ENCODE measurements at places on chromosomes 4 and X.
A peak's percentile ranks its signal among the peaks of the same experiment; 100 is the strongest.

DNA sequence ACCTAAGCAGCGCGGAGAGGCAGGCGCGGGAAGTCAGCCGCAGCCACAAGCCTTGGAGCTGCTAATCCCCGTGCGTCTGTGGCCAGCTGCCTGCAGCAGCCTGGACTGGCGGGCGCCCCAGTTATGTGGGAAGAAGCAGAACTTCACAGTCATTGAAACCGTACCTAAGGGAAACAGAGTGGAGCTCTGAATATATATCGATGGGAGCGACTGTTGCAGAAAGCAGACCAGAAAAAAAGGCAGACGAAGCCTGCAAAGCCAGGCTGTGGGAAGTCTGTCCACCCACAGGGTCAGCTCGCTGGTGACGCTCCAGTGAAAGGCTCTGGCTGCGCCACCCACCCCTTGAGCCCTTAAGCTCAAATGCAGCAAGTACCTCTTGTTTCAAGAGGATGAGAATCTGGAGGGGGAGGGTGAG, 24.7 kb downstream of the KCNE5 start:
- DNase-seq: no peak

- DNase-seq: no peak
Observed at GRCh38 chrX:9794495-9794894, 8.3 kb downstream of the SHROOM2 start.

- DNase-seq: no peak
Observed at GRCh38 chr4:4675641-4676040, 133.8 kb upstream of the STX18 start.

- no peak for DNase-seq
Observed at GRCh38 chrX:153845842-153846241, 15.5 kb upstream of the PDZD4 start.

DNA sequence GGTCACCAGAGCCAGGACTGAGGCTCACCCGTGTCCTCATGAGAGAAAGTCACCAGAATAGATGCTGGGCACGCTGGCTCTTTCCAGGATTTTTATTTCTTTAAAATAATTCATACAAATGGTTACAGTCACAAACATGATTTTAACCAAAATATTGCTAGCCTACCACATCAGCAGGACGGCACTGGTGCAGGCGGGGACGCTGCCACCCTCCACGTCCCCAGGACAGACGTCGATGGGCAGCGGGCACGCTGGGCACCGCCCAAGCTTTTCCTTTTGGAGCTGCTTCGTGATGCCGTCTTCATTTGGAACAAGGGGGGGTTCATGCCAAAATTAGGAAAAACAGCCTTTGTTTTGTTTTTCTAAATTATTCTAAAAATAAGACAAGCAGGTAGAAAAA, 37.6 kb downstream of the CTBP1 start:
- no peak for DNase-seq

- no peak for DNase-seq
Observed at GRCh38 chr4:80075995-80076675, 3.1 kb upstream of the ANTXR2 start.

GRCh38 chrX:130714135-130714534, 188.9 kb downstream of the ENOX2 start:
- DNase-seq: no peak

DNA sequence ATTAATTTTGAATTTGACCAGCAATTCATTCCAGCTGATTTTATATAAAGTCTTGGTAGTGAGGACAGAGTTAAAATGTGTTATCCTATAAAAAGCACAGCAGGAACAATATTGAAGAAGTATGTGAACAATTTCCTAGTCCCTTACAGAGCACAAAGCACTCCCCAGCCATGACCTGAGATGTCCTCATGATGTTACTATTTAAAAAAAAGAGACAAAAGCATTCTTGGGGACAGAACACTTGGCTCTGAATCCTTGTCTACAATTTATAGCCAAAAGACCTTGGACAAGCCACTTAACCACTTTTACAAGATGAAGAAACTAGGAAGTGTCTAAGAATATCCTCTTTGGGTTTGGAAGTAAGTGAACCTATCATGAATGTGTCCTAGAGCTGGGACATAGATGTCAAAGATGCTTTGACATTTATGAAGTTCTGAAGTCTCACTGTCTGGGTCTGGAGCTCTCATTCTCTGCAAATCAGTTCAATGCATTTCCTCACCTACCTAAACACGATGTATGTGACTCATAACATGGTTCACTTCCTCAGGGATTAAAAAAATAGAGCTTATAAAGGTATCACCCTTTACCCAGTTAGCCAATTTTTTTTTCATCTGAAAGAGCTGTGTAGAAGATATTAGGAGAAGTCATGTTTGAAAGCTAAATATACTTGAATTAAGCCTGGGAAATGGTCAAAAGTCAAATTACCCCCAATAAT, 61.4 kb downstream of the IGFBP7 start:
- no peak for DNase-seq

DNA sequence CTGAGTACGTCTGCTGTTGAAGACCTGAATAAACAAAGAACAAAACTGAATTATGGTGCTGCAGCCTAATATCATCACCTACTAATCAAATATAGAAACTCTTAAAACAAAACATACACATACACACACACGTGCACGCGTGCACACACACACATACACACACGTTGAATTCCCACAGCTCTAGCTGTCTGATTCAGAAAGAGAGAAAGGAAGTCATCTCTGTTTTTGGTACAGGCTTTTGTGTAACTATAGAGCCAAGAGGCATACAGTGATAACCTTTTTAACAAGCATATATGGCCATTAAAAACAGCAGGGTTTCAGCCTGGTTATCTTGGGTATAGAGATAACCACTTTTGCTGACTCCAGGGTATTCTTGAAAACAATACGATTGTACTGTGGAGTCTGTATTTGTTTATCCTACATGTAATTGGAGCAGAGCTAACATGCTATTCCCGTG, 823.2 kb downstream of the CCSER1 start:
- peak; percentile 24 for DNase-seq

- no peak for DNase-seq
Observed at GRCh38 chr4:2843941-2844584, 419 bp downstream of the ADD1 start.

DNA sequence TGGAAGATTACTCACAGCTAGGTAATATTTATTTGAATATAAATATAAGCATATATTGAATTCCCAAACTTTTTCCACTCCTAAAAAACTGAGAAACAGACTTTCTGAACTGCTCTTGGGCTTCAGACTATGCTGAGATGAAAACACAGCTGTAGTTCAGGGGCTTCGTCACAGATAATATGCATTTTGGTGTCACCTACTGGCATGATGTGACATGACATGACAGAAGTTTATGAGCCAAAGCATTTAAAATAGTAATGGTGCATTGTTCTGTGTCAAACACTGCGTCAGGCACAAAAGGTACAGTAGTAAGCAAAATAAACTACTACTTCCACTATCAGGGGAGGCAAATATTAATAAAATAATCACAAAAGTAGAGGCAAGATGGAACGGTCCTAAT, 171.3 kb downstream of the BTC start:
- DNase-seq: no peak

- DNase-seq: no peak
Observed at GRCh38 chrX:55072286-55072685, 2.5 kb upstream of the PAGE2B start.

- no peak for DNase-seq
Observed at GRCh38 chrX:67727576-67727975, 183.8 kb downstream of the AR start.

DNA sequence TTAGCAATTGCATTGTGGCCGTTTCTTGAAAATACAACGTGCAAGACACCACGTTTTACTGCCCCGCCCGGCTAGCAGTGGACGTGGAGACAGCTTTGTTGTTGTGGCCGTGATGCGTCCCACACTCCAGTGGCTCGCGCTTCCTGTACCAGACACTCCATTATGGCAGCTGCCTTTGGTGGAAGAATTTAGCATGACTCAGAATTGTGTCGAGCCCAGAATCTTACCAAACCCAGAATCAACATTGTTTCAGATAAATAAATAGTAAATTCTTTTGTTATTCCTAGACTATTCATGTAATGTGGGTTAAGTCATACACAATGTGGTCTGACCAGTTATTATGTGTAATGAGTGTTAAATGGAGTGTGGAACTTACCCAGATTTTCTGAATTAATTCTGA, 25.3 kb upstream of the S100P start:
- DNase-seq: no peak

DNA sequence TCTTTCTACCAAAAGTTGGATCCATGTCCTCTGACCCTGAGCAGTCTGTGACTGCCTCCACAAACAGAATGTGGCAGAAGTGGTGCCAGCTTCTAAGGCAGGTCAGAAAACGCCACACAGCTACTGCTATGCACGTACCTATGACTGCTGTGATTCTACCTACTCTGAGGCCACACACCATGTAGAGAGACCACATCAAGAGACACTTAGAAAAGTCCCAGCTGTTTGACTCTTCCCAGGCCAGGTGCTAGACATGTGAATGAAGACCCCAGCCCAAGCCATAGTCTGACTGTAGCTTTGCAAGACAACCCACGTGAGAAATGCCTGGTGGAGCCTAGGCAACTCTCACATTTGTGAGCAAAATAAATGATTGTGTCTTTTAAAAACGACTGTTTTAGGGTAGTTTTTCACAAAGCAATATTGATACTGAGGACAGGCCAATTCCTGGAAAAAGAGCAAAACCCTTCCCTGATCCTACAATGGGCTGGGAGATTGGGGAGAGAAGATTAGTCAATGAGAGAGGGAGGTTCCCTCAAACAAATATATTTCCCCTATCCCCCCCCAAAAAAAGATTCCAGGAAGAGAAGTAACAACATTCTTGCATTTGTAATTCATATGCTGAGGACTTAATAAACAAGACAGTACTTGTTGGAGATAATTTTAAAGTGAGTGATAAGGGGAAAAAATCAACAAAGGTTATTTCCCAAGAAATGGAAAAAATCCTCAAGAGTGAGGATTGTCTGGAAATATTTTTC, 33.3 kb downstream of the FRYL start:
- DNase-seq: no peak

GRCh38 chrX:72308566-72309296, 3.0 kb upstream of the CITED1 start:
- no peak for DNase-seq

- DNase-seq: no peak
Observed at GRCh38 chr4:2411786-2412510, 6.5 kb downstream of the ZFYVE28 start.

DNA sequence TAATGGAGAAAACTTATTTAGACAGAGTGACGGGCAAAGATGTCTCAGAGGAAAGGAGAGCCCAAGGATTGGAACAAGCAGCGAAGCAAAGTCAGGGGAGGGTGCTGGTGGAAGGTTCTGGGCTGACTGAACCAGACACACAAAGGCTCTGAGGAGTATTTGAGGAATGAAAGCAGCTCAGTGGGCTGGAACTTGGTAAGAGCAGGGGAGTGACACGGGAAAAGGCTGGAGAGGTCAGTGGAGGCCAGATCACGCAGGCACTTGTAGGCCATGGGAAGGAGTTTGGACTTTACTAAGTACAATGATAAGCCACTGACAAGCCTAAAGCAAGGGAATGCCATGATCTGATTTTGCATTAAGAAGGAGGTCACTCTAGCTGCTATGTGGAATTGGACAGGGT, 71.4 kb downstream of the TSC22D3 start:
- DNase-seq: no peak

DNA sequence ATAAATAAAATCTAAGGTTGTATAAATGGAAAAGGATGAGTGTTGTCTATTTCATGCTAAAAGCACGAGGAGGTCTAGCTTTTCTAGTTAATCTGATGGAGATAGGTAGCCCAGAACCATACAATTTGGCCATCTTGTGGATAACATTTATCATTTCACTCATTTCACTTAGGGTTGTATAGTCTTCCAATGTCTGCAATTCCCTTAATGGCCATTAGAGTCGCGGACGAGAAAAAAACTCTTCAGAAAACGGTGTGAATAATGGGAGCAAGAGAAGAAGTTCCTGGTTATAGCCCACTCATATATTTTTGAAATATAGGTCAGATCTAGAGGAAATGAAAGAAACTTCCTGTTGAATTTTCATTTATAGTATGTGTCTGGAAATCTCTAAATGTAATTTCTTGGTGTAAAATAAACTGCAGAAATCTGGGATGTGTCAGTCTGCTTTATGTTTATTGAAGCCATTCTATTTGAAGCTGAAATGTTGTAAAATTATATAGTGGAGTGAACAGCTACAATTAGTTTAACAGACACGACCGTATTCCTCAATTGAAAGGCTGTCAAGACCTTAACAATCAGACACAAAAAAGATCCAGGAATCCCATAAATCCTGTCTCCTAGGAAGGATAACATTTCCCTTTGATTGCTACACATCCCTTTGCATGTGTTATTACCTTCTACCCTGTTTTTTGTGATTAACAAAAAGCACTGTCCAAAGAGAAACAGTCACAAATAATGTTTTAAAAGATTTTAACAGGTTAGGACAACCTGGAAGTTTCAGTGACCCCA, 47.7 kb upstream of the MGST2 start:
- no peak for DNase-seq
